LHCN-M2 (cell line): ENCODE measurements at places on chromosomes 12 and 14.

DNA sequence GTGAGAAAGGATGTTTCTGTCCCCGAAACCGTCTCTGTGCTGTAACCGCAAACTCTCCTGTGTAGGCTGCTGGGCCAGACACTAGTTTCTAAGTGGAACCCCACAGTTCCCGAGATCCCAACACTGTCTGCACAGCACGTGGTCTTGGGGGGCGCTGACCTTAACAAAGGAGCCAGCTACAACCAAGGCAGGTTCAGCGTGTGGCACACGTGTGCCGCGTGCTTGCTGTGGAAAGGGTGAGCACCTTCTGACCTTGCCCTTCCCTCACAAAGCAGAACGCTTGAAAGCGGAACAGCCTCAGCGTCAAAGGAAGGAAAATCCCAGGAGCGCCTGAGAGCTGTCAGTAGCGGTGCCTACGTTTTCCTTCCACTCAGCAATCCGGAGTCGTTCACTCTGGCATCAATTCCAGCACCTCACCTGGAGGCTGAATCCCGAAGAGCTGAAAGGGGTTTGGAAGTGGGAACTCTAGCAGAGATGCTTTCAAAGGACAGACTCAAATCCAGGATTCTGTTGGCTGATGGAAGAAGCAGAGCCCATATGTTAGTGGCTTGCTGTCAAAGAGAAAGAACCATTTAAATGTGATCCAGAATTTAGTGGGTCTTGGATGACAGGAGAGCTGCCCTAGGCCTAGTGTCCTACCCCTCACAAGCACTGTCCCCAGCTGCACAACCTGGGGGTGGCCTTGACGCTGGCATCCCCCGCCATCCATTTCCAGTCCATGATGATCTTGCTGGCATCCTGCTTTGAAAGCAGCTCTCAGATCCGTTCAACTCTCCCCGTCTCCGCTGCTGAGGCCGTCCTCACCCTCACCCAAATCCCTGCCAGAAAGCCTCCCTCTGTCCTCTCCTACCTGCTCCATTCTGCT, 27.1 kb downstream of the CCDC92 start:
- no peak for DNase-seq

DNA sequence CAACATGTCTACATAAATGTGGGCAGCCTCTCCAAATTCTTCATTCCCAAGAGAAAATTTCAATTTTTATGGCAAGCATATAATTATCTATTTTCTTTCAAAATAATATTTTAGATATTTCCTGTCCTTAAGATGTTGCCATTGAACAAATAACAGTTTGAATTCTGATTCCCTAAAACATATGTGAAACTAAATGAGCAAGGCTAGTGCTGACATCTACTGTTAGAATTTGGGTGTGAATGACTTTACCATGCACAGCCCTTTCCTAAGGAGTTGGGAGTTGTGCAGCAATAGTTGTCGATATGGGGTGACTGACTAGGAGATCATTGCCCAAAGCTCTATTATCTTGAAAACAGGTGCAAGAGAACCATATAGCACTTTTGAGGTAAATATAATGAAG, 108.2 kb upstream of the SLC38A4 start:
- peak; percentile 80 for DNase-seq

DNA sequence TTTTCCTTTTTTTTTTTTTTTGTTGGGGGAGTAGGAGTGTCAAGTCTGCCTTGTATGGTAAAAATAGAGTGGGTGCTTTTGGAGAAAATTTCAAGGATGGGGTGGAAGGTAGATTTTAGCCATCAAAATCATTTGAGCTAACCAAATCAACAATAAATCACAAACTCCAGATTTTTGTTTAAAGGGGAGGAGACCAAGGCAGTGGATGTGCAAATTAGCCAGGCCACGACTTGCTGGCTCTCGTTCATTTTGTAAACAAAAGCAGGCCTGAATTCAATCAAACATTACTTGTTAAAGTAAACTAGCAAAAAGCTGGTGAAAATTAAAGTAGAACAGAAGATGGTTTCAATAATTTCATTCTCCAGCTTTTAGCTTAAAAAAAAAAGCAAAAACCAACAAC, 387.2 kb downstream of the BMP4 start:
- no peak for DNase-seq

DNA sequence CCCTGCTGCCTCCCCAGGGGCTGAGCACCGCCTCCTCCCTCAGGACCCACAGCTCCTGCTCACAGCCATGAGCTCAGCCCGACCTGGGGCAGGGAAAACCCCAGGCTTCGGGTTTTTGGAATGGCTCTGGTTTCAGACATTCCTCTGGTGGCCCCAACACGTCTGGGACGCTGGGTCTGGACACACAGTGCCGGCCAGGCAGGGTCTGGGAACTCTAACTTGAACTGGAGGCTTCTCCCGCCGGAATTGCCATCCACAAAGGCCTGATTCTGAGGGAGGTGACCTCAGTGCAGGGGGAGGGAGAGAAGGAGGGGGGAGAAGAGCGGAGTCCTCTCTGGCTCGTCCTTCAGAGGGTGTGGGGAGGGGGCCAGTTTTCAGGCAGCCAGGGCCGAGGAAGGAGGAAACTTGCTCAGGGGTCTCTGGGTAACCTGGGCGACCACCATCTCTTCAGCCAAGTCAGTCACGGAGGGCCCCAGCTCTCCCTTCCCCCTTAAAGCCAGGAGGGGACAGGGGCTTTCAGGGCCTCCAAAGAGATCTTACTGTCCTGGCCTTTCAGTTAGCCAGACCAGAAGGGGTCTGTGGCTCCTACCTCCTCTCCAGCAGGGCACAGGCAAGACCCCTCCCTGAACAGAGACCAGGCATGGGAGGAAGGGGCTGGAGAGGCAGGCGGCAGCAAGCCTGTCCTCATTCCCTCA, 19.4 kb downstream of the NCKAP5L start:
- peak; percentile 63 for DNase-seq

DNA sequence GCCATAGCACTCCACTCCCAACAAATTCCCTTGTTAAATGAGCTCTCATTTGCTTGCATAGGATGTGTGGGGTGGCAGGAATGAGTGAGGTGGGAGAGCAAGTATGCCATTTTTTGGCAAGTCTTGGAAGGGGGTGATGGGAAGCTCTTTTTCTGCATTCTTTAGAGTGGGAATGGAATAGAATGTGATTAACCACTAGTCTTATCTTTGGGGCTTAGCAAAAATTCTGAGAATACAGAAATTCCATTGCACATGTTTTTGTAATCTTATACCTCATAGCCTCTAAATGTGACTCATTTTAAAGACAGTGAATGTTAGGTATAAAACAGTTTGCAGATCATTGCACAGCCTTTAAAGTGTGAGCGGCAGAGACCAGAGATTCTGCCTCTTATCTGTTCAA, 28.4 kb upstream of the NEDD1 start:
- DNase-seq: peak; percentile 49

GRCh38 chr12:31868965-31869364, 90.2 kb upstream of the RESF1 start:
- DNase-seq: peak; percentile 67

DNA sequence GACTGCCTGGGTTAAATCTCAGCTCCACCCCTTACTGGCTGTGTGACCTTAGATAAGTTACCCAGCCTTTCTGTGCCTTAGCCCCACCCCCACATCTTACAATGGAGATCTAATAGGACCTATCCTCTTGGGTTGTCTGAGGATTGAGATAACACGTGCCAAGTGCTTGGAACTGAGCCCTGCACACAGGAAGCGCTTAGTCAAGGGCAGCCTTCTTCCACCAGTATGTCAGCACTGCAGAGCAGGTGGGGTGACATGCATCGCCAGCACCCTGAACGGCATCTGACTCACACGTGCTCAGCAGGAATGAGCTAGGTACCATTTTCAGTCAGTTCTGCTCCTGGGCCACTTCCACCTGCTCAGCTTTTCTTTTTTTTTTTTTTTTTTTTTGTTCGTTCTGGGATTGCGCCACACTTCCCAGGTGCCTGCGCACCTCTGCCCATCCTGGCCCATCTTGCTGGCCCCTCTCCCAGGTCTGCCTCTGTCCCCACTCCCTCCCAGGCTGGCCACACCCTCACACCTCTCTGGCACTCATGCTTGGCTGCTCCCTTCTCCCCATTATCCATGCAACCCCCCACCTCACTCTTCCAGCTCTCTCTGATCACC, 19.6 kb downstream of the LGMN start:
- peak; percentile 61 for DNase-seq

DNA sequence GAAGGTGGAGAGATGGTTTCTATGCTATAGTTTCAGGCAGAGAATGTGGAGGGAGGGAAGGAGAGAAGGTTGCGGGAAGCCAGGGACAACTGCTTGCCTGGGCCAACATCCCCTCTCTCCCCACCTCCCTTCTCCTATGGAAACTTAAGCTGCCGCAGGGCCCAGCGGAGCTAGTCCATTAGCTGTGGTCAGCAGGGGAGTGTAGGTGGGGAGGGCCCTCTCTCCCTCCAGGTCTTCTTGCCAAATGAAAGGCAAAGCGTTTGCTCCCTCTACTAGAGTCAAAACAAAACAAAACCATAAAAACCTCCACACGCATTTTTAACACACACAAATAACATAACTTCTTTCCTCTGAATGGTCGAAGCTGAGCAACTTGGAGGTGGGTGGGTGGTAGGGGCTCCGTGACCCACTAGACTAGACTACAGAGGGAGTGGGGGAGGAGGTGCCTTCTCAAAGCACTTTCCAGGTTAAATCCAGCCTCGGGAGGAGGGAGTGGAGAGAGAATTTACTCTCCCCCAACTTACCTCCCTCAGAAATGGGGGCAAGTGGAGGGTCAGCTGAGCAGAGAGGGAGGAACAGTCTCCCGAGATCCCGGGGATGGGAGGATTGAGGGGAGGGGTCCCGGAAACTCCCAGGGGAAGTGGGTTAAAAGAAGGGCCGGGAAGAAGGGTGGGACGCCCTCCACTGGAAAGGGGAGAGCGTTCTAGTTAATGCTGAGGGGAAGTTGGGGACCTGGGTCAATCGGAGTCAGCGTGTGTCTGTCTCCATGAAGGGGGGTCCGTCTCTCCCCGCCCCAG, 4.6 kb upstream of the CACNB3 start:
- no peak for DNase-seq

- DNase-seq: no peak
These were observed 2.9 kb upstream of the CLMN start for GRCh38 chr14:95322651-95323050.
